ENCODE measurements at places on chromosomes 5 and 9. TPM values are rescaled to one million over a fixed set of nuclear protein-coding genes. Genes with fewer than 3 reads are reported as not detected.

The SPARC gene
- total RNA-seq = 1,374 TPM

The IL9 gene
- total RNA-seq = not detected

The EXOC3 gene
- total RNA-seq = 61.7 TPM

The MZB1 gene
- total RNA-seq = not detected

The SAXO1 gene
- 0.08 TPM for total RNA-seq

The CDH6 gene
- total RNA-seq = 11.9 TPM

The MPDZ gene
- total RNA-seq = 68.1 TPM

The SLC25A25 gene
- total RNA-seq = 19.4 TPM

The IGIP gene
- 9.3 TPM for total RNA-seq

Measured in smooth muscle cell of the coronary artery (primary cell).